HepG2 (cell line): ENCODE measurements at places on chromosomes 5 and 9.

GRCh38 chr5:80010754-80011392, 19.8 kb upstream of the MTX3 start:
- DNase-seq = no peak

DNA sequence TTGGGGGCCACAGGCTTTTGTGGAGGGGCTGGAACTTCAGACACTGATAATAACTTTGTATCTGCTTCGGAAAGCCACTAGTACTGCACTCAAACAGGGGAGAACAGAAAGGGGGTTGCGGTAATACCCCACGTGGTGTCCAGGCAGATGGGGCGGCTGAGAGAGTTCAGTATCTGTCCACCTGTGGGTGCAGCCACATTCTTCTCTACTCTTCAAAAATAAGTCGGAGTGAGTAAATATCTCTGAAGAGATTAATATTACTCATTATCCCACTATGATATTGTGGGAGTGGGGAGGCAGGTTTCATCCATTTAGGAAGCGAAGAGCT, 102.1 kb upstream of the SSBP2 start:
- no peak for DNase-seq

- DNase-seq = peak; percentile 10
Observed at GRCh38 chr5:41707853-41708603, 162.2 kb downstream of the OXCT1 start.

GRCh38 chr5:173441053-173441628, 112.9 kb upstream of the STC2 start:
- DNase-seq = no peak

- no peak for DNase-seq
Observed at GRCh38 chr9:91202736-91203283, 158.9 kb downstream of the AUH start.

- DNase-seq = no peak
Observed at GRCh38 chr9:129467739-129468666, 152.9 kb downstream of the C9orf50 start.
